ENCODE measurements at places on chromosomes 7 and 10.
A peak's percentile ranks its signal among the peaks of the same experiment; 100 is the strongest.

DNA sequence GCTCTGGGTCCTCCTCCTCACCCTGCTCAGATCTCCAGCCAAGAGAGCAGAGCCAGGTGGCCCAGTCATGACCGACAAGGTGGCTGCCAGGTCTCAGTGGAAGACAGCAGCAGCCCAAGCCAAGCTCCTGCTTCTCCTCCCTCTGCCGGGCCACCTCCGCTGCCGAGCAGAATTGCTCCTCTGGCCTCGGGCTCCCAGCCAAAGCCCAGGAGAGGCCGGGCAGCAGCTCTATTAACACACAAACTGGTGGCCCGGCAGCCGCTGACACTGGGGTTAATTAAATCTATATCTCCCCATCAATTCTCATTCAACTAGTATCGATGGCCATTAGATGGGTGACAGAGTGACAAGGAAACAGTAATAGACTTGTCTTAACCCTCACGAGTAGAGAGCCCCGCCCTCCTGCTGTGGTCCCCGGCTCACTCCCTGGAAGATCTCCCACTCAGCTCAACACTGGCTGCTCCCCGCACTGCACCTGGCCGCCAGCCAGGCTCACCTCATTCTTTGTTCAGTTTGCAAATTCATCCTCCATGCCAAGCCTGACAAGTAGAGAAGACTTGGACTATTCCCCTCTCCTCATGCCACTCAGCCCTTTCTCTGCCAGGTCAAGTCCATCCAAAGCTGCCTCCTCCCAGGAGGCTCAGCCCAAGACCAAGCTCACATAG is 74.1 kb upstream of the UNC5B start:
- DNase-seq, result no peak

- DNase-seq, result no peak
Observed at GRCh38 chr7:97639036-97639435, 92.8 kb upstream of the TAC1 start.

DNA sequence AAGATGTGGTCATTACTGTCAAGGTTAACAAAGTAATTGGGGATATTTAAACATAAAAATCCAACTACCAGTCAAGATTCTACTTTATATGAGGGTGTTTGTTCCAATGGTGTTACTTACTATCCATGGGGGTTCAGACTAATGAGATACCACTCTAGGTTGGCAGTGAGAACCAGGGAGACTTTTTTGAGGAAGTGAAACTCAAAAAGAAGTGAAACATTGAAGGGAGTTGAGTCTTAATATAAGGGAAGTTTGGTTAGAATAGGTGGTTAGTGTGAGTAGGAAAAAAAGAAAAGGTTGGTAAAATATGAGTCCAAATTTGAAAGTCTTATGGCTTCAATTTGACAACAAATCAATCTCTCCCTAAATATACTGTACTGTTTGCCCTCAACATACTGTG is 123.6 kb upstream of the ANK3 start:
- no peak for DNase-seq

DNA sequence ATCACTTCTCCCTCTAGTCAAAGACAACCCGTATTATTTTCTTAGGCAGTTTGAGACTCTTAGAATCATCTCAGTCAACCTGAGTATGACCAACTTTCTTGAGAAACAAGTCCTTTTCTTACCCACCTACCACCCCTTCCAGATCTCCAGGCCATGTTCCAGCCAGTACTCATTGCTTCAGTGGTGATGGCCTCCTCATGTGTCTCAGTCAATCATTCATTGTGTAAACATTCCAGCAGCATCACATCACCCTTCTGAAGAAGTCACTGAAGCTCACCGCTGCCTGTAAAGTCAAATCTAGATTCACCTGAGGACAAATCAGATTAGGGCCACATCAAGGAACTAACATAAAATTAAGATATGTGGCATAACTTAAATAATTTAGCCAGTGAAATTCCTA is 467.2 kb upstream of the NRP1 start:
- no peak for DNase-seq

DNA sequence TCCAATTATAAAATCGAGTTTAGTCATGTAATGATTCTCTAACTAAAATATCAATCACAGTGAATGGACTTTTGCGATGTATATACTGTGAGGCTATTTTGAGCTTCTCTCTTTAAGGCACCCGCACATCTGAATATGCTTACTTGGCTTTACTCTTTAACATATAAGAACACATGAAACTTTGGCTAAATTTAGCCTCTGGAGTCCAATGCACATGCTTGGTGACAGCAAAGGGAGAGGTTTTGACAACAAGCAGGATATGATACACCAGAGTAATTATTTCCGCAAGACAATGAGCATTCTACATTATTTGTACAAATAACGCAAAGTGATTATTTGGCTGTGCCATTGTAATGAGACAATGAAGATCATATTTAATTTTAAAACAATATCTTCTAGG is 72.4 kb downstream of the ARID5B start:
- DNase-seq, result peak; percentile 12

DNA sequence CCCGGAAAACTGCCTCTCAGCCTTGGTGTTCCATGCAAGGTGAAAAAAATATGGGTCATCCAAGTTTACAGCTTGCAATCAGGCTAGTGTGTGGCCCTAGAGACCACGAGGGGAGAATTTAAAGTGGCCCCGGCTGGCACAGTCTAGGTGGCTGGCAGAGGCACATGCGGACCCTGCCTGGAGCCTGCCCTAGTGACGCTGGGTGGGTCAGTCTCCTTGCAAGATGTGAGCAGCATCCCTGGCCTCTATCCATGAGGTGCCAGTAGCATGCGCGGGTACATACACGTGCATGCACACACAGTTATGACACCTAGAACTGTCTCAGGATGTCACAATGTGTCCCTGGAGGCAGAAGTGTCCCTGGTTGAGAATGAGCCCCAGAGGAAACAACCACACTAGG is 22.4 kb upstream of the ZNF716 start:
- no peak for DNase-seq

DNA sequence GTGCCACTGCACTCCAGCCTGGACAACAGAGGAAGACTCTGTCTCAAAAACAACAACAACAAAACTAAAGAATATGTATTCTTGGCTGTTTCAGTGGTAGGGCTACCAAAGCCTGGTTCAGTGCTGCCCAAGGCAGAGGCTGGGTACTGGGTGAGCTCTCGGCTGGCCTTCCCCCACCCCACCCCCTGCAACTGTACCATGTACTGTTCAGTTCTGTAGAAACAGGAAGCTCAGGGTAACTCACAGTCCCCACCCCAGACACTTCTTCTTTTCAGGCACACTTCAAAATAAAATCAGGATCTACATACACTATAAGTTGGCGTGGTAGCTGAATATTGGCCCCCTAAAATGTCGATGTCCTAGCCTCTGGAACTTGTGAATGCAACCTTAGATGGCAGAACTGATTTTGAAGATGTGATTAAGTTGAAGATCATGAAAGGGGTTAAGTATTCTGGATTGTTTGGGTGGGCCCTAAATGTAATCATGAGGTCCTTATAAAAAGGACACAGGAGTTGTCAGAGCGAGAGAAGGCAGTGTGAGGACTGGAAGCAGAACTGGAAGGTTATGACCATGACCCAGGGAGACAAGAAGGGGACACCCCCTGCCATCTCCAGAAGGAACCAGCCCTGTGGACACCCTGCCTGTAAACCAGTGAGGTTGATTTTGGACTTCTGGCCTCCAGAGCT is 31.2 kb downstream of the TBXAS1 start:
- DNase-seq, result no peak

DNA sequence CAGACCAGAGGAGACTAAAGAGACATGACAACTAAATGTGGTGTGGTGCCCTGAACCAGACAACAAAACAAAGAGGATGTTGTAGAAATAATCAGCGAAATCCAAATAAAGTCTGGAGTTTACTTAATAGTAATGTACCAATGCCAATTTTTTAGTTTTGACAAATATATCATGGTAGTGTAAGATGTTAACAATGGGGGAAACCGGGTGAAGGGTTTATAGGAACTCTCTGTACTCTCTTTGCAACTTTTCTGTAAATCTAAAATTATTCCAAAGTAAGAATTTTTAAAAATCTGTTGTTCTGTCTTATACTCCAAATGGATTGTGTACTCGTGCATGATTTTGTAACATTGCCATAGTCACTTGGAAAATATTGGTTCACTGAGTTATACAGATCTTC is 129.3 kb downstream of the CNNM2 start:
- DNase-seq, result no peak

DNA sequence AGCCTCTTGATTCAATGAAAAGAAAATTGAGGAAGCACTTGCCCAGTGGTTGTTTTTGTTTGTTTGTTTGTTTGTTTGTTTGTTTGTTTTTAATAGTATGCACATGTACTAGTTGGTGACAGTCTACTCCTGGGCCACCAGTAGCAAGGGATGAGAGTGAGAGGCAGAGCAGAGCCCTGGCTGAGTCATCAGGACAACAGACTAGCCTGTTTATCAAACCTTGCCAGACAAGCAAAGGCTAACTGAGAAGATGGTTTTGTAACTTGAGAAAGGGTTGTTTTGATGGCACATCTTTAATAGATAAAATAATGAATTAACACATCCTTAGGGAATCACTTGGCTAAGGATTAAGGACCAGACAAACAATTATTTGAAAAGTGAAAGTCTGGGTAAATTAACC is 78.1 kb downstream of the INHBA start:
- DNase-seq, result no peak
